ENCODE measurements at places on chromosomes 16 and 17.

GRCh38 chr17:302300-302698, 50.3 kb downstream of the RPH3AL start:
- no peak for DNase-seq

DNA sequence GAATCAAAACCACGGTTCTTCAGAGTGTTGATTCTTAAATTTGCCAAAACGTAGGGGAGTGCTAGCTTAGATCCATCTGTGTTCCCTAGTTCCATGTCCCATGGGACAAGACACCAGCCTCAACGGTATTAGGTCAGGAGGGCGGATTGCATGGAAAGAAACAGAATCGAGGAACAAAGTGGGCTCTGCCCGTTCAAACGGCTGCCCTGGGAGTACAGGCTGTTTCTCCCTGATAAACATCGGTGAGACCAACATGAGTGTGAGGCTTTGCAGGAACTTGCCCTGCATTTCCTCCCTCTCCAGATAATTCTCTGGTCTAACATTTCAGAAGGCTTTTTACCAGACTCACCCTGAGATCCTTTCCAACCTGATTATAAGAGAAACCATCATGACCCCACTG, 82.2 kb downstream of the MRM3 start:
- no peak for DNase-seq

DNA sequence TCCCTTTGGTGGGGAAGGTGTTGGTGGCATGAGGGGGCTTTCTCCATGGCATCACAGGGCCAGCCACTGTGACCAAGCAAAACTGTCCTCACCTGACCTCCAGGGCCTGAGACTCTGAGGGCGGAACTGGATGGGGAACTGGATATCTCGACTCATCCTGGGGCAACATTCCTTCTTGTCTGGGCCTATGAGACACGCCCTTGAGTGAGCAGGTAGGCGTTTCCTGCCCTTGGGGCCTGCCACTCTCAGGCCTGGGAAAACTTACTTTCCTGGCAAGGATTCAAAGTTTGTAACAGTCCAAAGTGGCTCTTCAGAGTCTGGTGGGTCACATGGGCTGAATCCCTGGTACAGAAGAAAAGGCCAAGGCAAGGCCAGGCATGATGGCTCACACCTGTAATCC, 9.6 kb downstream of the MT1X start:
- DNase-seq, result no peak

- DNase-seq, result no peak
These were observed 113.8 kb upstream of the PMFBP1 start for GRCh38 chr16:72285728-72286127.

DNA sequence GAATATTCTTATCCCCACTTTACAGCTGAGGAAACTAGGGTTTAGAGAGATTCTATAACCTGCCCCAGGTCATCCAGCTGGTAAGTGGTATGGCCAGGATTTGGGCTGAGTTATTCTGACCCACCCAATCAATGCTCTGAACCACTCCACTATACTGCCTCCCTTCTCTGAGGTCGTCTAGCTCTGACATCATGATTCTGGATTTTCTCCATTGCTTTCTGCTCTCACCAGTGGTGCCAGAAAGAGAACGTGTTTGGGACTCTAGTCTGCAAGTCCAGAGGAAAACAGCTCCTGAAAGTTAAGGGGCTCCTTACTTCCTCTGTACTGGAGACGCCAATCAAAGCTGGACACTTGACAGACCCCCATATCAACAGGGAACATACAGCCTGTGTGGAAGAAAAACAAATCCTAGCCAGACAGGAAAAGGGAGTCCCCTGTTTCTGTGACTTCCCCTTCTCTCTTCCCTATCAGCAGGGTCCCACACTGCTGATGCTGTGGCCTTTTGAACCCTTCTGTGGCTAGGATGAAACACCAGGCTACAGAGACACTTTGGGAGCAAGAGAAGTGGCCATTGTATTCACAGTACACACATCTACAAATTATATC, 6.0 kb upstream of the EZH1 start:
- no peak for DNase-seq

DNA sequence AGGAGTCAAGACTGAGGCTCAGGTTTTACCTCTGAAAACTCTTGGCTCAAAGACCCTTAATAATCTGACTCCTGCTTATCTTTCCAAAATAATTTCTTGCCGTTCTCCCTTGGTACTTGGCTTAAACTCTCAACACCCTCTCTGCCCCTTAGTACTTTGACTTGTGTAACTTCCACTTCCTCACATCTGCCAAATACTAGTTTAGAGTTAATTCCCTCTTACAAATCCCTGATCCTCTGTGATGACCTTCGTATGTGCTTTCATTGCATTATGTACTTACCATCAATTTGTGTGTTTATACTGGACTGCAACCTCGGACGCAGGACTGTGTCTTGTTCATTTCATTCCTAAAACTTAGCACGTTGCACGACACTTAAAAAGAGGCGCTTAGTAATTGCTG, 35.2 kb downstream of the ZNF207 start:
- DNase-seq, result no peak

Measured in skin of body (tissue), 3 donors.